Adrenal gland (tissue), 19 donors: ENCODE measurements at places on chromosomes 12 and 14.

DNA sequence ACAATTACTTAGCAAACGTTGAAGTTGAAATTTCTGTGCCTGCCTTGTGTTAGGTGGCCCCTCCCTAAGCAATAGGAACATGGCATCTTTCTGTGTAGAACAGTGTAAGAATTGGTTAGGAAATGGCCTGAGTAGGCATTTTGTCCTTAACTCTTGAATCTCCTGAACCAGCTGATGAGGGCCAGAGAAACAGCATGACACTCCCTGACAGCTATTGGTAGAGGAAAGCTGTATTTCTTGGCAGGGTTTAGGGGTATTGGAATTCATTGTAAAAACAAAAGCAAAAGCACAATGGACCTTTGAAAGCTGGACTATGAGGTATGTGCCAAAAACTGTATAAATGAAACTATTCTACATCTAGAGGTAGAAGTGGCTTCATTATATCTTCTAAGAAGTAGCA is 40.6 kb upstream of the LRTM2 start:
- no peak for DNase-seq

DNA sequence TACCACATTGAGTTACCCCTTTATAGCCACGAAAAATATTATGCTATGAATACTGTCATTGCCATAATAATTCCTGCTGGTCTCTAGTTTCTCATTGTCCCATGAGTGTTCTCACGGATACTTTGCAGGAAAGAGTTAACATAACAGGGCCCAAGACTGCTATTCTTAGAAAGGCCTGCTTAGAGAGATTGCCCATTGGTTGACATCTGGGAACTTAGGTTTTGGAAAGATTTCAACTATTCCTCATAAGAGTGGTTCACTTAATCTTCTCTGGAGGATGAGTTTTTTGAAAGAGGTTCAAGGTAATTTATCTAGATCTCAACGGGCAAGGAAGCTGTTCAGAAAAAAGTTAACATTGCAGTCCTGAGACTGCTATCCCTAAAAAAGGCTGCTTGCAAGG is 18.4 kb upstream of the PRPF39 start:
- DNase-seq = no peak

DNA sequence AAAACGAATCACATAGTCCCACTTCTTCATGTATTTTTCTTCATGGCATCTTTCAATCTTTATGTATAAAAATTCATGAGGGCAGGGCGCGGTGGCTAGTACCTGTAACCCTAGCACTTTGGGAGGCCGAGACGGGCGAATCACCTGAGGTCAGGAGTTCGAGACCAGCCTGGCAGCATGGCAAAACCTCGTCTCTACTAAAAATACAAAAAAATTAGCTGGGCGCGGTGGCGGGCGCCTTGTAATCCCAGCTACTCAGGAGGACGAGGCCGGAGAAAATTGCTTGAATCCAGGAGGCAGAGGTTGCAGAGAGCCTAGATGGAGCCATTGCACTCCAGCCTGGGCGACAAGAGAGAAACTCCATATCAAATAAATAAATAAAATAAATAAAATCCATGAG is 2.5 kb upstream of the GABARAPL1 start:
- no peak for DNase-seq

GRCh38 chr12:115235880-115236279 is 551.9 kb upstream of the TBX3 start:
- DNase-seq = no peak

GRCh38 chr12:92930421-92930820 is 1.3 kb upstream of the EEA1 start:
- DNase-seq = no peak

DNA sequence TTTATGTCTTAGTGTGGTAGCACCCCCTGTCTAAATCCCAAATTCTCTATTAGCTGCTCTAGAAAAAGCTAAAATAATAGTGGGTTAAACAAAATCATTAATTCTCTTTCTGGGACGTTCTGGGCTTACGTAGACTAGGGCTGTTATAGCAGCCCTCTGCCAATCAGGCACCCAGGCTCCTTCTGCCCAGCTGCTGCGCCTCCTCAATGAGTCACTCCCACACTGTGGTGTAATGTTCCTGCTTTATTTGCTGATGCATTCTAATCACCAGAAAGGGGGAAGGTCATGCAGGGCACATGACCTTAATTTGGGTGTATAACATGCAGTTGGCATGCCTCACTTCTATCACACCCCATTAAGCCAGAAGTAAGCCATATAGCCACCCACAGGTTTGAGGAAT is 294.5 kb downstream of the GALC start:
- DNase-seq = no peak

DNA sequence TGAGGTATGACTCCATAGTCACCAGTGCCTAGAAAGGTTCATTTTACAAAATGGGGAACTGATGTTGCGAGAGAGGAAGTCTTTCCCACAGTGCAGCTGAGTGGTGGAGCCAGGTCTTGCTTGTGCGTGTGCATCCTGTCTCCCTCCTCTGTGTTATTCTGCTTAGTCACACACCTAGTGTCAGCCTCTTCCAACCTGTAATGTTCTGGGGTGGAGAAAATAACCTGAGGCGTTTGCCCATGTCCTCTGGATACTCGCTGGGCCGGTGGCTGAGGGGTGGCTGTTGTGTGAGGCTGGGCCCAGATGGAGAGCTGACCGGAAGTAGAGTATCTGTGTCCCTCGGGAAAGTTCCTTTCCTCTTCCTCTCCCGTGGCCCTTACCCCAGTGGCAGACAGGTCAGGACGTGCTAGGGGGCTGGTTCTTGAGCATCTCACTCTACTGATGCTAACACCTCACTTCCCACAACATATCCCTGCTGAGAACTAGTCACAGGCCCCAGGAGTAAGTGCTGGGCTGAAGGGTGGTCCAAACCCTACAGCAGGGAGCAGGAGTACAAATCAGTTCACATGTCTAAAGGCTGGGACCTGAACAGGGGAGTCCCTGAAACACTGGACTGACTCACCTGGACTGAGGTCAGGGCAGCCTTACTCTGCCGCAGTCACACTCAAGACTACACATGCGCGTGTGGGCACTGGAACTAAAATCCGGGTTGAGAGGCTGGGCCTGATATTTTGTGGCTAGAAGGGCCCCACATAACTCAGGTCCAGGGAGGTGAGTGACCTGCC is 7.0 kb downstream of the MLF2 start:
- DNase-seq = no peak

DNA sequence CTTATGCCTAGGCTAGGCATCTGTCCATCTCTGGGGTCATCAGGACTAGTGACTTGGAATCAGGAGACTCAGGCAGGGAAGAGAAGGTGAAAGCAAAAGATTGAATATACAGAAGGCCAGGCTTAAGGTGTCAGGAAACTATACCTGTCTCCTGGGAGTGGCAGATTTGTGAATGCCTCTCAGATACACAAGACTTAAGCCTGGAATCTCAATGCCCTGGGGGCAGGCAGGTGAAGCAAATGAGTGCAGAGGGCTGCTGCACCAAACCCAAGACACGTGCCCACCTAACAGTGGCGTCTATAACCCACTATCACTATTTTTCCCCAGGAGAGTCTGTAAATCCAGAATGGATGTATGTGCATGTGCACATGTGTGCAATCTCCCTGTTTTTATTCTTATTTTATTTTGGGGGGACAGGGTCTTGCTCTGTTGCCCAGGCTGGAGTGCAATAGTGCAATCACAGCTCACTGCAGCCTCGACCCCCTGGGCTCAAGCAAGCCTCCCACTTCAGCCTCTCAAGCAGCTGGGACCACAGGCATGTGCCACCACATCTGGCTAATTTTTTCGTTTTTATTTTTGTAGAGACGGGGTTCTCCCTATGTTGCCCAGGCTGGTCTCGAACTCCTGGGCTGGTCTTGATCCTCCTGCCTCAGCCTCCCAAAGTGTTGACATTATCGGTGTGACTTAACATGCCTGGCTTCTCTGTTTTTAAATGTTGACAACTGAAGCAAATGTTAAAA is 31.9 kb upstream of the FOS start:
- DNase-seq = no peak

DNA sequence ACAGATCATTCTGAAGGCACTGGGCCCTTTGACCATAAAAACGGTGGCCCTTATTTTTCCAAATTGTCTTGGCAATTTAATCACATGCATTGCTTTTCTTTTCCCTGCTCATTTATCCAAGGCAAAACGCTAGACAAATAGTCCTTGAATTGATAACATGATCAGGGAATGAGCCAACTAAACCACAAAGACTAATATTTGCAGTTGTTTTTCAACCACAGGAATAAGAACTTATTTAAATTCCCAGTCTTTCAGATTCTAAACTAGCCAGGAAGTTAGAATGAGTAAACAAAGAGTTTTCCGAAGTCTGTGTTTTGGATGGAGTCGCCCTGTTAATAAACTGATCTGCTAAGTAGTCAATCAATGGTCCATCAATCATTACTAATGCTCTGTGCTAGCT is 14.9 kb downstream of the TBX5 start:
- no peak for DNase-seq

DNA sequence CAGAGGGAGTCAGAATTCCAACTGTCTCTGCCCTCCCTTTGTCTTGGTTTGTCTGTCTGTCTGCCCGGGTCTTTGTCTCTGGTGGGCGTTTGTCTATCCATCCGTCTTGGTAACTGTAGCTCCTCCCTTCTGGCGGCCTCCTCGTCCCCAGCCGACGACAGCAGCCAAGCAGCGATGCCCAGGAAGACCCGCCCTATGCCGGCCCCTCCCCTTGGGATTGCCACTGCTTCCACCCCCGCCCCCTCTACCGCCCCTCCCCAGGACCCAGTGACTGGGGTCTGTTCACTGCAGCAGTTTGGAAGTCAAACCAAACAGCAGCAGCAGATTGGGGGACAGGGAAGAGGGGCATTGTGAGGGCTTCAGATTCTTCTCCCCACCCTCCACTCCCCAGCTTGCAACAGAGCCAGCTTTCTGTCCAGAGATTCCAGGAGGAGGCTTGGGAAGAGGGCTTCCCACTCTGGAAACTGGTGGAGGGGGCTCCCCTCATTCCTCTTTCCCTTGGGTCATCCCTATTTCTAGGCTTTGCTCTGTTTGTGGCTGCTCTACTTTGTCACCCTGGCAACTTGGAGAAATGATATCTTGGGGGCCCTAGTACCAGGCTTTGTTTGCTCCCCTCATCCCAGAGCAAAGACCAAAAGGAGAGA is 2.4 kb upstream of the RARG start:
- DNase-seq = no peak

GRCh38 chr14:25102788-25103187 is 52.8 kb upstream of the STXBP6 start:
- DNase-seq = no peak
